Neural crest cell (in vitro differentiated cells): ENCODE measurements at places on chromosomes 3 and 15.

GRCh38 chr3:126389112-126389793 is 5.5 kb upstream of the CFAP100 start:
- DNase-seq = peak; percentile 77

- DNase-seq = peak; percentile 43
Measured at GRCh38 chr3:190883973-190884832, 21.7 kb upstream of the GMNC start.

DNA sequence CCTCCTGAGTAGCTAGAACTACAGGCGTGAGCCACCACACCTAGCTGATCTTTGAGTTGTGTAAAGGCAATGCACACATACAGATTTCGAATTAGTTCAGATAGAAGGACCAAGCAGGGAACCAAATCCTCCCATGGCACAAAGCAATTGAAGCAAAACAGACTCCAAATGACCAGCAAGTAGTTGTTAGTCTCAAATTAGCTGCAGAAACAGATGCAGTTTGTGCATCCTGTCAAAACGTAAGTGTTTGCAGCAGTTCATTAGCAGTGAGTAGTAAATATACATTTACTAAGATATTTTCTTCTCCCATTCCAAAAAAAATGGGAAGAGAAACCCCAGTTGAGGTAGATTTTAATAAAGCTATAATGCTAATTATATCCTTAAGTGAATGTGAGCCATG is 15.8 kb upstream of the FAM174B start:
- DNase-seq = no peak

GRCh38 chr3:110165753-110166152 is 828.4 kb upstream of the DPPA4 start:
- no peak for DNase-seq

DNA sequence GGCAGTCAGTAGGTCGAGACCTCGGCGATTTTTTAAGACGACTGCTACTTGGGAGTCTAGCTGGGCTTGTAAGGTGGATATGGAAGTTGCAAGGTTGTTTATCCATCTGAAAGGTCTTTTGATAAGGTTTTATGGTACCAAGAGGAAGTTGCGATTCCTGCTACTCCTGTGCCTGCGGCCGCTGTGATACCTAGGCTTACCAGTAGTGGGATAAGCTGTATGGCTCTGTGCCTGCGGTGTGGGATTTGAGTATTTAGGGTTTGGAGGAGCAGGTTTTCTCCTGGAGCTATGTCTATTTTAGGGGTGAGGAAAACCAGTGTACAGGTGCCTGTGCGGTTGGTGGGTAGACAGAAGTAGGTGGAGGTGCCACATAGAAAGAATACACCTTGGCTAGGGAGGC is 1059.8 kb downstream of the SI start:
- DNase-seq = no peak

GRCh38 chr3:114454551-114455251 is 160.9 kb downstream of the TIGIT start:
- peak; percentile 28 for DNase-seq

GRCh38 chr15:60906146-60906674 is 322.9 kb downstream of the RORA start:
- DNase-seq = no peak

DNA sequence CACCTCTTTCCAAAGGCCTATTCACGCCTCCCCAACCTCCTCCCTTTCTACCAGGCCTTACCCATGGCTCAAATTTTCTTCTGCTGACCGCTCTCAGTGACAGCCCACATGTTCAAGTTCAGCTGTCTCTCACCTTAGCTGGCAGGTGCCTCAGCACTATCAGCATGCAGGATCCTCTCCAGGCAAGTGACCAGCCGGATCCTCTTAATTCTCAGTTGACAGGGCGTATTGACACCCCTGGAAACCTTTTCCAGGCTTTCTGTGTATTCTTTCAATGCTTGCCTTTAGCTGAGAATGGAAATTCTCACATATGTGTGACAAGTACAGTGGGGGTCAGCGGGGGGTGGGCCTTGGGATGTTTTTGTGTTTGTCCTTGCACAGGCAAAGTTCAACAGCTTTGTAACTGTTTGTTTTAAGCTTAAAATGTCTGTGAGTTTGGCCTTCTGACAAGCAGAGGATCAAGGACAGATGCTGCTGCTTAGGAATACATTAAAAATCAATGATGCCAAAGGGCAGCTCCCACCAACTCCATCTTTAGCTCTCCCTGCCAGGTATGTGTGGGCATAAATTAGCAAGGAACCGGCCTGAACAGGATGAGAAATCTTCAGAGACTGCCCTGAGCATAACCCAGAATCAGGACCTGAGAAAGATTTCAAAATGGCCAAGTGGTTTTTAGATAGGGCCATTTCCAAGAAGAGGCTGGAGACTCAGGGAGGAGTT is 17.4 kb upstream of the BDH1 start:
- DNase-seq = no peak

DNA sequence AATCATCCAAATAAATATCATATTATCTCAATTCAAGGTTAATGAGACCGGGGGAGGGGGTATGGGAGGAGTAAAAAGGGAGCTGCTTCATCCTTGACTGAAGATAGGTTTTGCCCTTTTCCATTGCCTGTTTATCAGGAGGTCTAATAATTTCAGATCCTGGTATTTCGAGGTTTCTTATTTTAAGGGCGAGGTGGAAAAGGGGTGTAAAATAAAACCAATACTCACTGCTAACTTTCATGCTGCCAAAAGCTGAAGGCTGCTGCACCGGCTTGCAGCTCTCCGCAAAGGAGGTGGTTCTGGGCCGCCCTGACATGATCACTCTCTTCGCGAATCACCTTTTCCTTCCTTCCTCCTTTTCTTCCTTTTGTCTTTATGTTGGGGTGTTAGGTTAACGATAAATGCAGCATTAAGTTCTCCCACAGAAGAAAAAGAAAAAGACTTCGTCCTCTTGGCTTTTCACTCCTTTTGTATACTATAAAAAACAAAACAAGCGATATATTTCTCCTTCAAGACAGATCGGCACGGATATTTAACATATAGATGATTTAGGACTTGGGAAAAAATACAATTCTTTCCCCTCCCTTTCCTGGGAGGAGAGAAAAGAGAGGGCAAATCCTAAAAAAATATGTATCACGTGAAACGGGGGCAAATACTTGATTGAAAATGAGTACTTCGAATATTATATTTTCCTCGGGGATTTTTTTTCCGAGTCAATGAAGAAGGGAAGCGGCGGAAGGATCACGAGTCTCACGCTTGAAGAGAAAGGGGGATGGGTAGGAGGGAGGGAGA is 932 bp downstream of the GSK3B start:
- DNase-seq = no peak

DNA sequence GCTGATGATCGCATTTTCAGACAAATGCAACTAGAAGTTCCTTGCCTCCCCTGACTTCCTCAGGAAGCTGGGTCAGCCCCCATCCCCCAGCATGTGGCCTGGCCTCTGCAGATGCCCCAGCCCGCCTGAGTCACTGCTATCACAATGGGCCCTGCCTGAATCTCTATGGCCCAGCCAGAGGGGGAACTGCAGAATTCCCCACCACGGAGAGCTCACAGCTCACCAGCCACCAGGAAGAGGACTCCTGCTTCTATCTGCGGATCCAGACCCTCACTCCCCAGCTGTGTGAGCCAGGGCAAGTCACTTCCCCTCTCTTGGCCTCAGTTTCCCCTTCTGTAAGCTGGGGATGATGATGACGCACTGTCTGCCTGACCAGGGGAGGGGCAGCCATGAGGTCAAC is 6.9 kb downstream of the PLXND1 start:
- no peak for DNase-seq

- peak; percentile 69 for DNase-seq
Measured at GRCh38 chr3:152834776-152835600, at the start of gene P2RY1. Gene P2RY1, plus strand, starts transcription at chr3:152835131. Its CDS starts 652 bp downstream, at chr3:152835783.

DNA sequence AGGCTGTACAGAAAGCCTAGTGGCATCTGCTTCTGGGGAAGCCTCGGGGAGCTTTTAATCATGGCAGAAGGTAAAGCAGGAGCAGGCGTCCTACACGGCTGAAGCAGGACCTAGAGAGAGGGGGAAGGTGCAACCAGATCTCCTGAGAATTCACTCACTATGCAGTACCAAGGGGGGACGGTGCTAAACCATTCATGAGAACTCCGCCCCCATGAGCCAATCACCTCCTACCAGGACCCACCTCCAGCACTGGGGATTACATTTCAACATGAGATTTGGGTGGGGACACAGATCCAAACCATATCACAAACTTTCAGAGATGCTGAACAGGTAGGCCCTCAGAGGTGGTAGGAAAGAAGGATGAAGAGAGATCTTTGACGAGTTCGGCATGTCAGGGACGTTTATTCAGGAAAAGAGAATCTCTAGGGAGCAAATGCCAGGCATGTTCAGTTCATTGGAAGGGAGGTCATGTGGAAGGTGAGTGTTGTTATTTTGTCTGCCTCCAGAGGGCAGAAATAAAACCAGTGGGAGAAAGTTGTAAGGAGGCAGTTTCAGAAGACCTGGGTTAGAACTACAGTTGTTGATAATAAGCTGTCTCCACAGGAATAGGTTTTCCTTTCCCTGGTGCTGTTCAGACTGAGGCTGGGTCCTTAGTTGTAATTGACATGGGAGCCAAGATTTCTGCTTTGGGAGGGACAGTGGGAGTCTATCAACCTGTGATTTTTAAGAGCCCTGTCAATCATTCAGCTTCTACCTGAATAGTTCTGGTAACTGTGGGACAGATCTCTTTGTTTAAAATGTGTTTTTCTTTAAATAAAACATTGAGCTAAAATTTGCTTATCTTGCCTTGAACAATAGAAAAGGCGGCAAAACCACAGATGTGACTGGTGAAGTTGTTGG is 4.3 kb upstream of the FNDC3B start:
- DNase-seq = no peak

DNA sequence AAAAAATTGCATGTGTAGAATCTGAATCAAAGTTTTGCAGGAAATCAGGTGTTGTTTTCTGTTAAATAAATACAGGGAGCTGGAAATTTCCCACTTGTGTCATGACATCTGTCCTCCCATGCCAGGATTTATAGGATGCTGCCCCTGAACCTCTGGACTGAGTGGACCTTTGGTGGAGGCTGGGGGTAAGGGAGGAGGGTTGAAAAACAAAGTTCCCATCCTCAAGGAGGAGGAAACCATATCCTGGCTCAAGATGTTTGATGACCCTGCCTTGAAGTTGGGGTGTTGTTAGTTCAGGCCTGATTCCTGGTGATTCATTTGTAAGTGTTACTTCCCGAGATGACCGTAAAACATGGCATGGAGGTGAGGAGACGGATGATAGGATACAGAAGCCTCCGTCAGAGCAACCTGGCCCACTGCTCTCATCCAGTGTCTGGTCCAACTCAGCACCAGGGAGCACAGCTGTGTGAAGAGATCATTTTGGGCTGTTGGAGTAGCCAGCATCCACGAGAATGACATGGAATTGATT is 223.6 kb downstream of the CACNA2D3 start:
- no peak for DNase-seq

GRCh38 chr15:60555291-60555690 is 76.3 kb upstream of the ICE2 start:
- no peak for DNase-seq

DNA sequence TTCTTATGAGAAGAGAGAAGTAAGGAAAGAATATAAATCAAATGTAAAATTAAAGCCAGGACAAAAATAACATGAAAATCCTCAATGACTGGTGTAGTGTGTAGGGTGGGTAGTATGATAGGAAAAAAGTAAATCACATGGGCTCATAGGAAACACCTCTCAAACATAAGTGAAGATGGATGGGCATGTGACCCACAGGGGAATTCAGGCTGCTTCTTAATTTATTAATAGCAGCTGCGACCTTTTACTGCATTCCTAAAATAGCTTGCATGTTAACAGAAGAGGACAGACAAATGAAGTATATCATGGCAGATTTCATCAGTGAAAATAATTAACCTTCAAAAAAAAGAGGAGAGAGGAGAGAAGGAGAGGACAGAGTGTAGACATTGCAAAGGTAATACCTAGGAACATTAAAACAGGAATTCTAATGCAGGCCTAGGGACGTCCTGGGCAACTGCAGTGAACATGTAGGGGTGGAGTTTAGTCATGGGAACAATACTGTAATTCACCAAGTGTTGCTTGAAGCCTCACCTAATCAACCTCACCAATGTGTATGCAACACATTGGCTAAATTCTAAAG is 132.9 kb downstream of the KCNMB2 start:
- no peak for DNase-seq

DNA sequence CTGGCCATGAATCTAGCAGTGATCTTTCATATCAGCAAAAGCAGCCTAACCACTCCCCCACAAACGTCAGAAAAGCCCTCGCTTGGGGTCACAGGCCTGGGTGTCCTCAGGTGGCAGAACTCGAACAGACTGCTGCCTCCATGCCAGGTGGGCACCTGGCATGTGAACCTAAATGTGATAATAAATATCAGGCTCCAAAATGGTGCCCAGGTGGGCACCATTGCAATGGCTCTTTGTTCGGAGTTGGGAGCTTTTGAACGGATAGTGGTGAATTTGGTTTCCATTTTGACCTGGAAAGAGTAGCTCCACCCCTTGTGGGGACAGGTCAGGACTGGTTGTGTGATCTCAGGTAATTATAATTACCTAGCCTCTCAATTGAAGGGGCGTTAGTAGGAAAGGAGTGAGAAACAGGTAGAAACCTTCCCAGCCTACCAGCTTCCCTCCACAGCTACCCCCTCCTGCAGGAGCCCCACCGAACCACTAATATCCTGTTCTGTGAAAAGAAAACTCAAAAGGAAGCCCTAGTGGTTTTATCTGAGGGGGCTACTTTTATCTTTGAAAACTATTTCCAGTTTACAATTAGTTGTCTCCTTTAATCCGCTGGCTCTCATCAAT is 18.1 kb downstream of the MYO1E start:
- DNase-seq = no peak

DNA sequence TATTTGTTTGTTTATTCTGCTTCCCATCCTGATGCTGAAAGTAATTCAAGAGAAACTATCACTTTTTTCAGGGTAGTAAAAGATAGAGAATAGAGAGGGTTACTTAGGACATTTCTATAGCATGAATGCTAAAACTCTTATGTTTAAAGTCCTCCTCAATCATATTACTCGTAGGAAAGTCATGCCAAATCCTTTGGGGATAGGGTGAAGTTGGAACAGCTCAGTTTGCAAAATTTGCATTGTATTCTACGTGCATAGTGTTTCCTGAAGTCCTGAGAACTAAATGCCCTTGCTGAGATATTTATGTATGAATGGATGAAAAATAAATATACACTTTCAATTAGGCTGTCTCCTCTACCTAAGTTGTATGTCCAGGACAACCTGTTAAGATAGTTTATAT is 14.6 kb downstream of the PLSCR5 start:
- no peak for DNase-seq

- DNase-seq = no peak
Measured at GRCh38 chr3:55467099-55467498, 20.0 kb downstream of the WNT5A start.

- DNase-seq = no peak
Measured at GRCh38 chr3:17995769-17996168, 253.3 kb upstream of the TBC1D5 start.

GRCh38 chr15:74837482-74838136 is 5.3 kb downstream of the ULK3 start:
- no peak for DNase-seq

GRCh38 chr3:12187448-12188327 is 29.0 kb upstream of the TIMP4 start:
- DNase-seq = no peak

GRCh38 chr3:136938334-136938733 is 19.4 kb upstream of the IL20RB start:
- DNase-seq = no peak

- peak; percentile 36 for DNase-seq
Measured at GRCh38 chr3:49519296-49519695, 35.0 kb upstream of the BSN start.

- DNase-seq = no peak
Measured at GRCh38 chr3:83426300-83426699, 1532.5 kb upstream of the CADM2 start.
